ENCODE measurements at places on chromosomes 5 and 9.

GRCh38 chr5:142222225-142222865 is 102.5 kb downstream of the SPRY4 start:
- no peak for DNase-seq

DNA sequence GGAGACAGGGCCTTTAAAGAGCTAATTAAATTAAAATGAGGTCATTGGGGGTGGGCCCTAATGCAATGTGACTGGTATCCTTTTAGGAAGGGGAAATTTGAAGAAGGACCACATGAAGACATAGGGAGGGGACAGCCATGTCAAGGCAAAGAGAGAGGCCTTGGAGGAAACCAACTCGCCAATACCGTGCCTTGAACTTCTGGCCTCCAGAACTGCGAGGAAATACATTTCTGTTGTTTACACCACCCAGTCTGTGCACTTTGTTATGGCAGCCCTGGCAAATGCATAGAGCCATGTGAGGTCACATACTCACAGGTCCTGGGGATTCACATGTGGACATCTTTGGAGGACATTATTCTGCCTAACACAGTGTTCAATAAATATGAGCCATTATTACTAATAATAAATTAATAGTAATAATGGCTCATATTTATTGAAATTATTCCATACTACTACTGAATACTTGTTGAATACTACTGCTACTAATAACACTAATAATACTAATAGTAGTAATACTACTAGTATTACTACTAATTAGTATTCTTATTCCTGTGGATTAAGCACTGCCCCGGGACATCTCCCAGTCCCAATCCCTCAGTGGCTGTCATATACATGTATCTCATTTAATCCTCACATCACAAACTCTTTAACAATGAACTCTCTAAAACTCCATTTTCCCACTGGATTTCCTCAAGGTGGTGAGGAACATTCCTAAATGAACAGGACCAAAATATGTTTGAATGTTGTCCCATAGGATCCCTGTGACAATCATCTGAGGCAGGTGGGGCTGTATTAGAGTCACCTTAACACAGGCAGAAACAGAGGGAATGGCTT is 8.4 kb downstream of the TRAF1 start:
- DNase-seq: no peak

DNA sequence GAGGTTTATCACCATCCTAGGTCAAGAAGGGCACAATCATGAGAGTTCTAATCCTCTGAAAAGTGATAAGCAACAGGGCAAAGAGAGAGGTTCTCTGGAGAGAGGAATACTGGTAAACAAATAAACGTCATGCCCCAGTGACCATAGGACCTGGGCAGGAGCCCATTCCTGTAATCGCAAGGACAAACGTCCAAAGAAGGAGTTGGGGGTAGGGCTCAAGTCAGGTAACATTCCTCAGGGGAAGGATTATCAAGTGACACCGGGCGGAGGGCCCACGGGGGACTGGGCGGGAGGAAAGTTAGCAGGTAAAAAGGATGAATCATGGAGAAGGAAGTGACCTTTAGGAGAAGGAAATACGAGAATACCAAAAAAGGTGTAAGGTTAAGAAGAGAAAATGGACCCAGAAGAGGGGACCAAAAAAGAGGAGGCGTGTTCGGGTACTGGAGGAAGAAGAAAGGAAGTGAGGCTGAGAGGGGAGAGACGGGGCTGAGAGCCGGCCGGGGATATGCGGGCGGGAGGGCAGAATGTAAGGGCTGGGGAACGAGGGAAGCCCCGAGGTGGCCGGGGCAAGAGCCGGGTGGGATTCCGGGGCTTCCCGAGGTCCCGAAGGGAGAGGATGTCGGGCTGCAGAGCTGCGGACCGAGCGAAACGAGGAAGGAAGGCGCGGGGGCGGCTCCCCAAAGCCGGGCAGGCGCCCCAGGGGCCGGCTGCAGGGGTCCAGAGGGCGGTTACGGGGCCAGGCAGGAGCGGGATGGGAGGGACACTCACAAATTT is 583 bp downstream of the DIAPH1 start:
- DNase-seq: peak; percentile 11

GRCh38 chr9:113042884-113043657 is 13.5 kb downstream of the ZFP37 start:
- no peak for DNase-seq

GRCh38 chr5:178464431-178465048 is 125.7 kb downstream of the COL23A1 start:
- DNase-seq: no peak

DNA sequence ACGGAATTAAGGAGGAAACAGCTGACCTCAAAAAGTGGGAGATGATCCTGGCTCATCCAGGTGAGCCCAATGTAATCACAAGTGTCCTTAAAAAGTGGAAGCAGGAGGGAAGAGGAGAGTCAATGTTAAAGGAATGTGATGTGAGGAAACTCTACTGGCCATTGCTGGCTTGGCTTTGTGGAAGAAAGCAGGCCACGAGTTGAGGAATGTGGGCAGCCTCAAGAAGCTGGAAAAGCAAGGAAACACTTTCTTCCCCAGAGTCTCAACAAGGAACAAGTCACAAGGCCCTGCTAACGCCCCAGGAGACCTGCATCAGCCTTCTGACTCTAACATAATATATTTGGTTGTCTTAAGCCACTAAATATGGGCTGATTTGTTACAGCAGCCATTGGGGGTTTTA is 252.8 kb downstream of the PSAT1 start:
- no peak for DNase-seq

GRCh38 chr5:74870299-74871067 is 4.3 kb upstream of the FAM169A start:
- DNase-seq: no peak

DNA sequence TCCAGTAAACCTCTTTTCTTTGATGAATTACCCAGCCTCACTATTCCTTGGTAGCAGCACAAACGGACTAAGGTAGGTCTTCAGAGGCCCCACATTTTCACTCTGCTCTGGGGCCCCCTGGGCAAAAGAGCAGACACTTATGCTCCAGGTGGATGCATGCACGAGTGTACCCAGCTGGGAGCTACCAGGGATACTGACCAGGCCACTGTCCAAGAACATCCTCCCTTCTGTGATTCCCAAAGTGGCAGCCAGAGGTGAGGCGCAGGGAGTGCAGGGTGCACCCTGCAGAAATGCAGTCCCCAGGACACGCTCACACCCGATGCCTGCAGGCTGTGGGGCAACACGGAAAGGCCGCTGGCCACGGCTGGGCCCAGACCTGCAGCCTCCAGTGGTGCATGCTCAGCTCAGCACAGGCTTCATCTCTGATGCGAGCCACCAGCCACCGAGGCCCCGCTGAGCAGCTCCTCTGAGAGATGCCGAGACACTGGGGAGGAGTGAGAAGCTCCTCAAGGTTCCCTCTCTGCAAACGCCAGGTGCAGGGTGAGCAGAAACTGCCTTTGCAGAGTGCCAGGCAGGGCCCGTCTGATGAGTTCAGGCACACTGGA is 48.1 kb upstream of the OLFM1 start:
- no peak for DNase-seq

GRCh38 chr9:123169926-123170325 is 98.5 kb downstream of the STRBP start:
- no peak for DNase-seq

DNA sequence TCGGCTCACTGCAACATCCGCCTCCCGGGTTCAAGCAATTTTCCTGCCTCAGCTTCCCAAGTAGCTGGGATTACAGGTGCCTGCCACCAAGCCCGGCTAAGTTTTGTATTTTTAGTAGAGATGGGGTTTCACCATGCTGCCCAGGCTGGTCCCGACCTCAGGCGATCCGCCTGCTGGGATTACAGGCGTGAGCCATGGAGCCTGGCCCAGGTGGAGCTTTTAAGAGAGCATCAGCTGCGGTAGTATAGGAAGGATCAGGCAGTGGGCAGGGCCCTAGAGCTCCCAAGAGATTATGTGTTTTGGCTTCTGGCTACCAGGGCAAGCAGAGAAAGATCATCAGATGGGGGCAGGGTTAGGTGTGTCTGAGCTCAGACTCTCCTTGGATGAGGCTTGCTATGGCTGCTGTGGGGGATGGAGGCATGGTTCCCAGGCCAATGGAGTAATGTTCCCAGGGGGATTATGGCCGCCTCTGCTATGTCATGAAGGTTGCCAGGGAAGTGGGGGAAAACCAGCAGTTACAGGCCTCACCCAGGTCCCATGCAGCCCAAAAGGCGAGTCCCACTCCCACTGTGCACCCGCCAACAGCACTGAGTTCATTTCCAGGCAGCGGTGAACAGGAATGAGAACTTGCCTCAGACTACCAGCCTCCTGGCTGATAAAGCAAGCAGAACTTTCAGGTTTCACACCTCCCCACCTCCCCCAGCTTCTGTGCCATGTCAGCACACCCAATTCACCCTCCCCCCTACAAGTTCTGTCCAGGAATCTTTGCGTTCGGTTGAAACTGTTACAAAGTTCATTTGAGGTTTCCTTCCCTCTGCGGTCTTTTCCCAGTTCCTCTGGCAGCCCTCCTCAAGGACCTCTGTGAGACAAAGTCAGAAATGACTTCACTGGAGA is 507.6 kb downstream of the SPATA31D1 start:
- DNase-seq: no peak

GRCh38 chr9:80839821-80840675 is 849.3 kb downstream of the TLE1 start:
- no peak for DNase-seq

DNA sequence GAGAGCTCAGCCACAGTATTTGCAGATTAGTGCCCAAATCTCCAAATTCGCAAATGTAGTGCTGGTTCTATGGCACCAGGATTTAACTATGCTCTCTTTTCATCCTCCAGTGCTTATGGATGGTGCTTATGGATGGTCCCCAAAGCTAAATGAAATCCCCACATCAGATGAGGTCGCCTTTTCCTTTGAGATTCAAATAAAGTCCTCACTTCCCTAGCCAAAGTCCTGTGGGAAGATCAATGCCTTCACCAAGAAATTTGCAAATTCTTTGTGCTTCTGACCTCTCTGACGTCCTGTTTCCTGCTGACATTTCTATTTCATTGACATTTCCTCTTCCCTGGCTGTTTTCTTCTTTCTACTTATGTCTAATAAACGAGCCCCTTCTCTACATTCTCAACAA is 1077.0 kb upstream of the C9orf72 start:
- no peak for DNase-seq

DNA sequence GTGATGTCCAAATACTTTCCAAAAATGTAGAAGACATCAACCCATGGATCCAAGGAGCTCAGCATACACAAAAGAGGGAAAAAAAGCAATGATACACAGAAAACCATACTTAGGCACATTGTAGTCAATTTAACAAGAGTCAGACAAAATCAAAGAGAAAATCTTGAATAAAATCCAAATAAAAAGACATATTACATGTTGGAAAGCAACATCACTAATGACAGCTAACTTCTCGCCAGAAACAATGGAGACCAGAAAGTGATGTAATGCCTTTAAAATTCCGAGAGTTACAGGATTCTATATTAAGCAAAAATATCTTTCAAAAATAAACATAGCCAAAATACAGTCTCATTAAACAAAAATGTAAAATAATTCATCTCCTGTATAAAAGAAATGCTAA is 79.8 kb upstream of the SLCO4C1 start:
- DNase-seq: no peak

DNA sequence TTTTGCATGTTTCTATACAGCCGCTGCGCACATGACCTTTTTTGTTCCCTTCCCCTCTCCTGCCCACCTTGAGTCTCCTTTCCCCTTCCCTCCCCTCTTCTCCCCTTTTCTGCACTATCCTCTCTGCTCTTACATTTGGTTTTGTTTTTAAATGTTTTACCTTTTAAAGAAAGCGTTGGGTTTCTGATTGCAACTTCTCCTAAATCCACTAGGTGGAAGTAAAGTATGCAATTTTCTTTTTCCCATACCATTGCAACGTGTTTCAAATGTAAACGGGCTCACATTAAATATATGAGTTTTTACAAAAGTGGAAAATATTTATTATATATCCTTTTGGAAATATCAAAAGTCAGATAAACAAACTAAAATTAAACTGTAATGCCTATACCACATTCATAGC is 500.9 kb downstream of the DIRAS2 start:
- DNase-seq: no peak

GRCh38 chr9:95078939-95079338 is 238.6 kb downstream of the FANCC start:
- DNase-seq: no peak

GRCh38 chr5:73338256-73339050 is 110.1 kb downstream of the FOXD1 start:
- no peak for DNase-seq

DNA sequence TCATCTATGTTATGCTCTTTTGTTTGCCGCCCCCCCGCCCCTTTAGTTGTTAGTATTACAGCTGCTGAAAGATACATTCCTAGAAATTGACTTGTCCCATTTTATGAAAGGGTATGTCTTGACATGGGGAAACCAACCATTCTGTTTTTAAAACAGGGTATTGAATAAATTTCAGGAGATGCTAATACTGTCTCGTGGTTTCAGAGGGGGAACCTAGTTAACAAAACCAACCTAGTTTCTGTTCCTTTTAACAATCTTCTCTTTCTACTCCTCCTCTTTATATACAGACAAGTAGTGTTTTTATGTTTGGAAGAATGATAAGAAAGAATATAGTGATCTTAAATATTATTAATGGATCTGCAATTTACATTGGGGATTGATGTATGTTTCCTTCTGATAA is 3.5 kb downstream of the PIP5K1B start:
- no peak for DNase-seq

- DNase-seq: no peak
These were observed 72.2 kb downstream of the PCDH1 start for GRCh38 chr5:141805874-141806595.

DNA sequence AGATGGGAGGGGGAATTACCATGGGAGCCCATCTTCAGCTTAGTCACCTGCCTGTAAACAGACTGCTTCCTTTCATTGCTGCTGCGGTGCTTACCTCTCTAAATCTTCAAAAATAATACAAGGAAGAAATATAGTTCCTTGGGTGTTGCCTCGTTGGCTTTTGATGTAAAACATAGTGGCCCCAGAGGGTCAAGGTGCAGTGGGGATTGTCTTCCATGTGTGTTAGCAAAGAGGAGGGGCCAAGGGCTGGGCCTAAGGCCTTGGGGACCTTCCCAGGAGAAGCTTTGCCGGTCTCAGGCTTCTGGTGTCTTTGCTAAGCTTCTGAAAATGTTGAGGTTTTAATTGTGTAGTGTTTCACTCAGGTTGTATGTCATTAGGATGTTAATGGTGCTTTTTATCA is 90.0 kb downstream of the PDE8B start:
- no peak for DNase-seq

DNA sequence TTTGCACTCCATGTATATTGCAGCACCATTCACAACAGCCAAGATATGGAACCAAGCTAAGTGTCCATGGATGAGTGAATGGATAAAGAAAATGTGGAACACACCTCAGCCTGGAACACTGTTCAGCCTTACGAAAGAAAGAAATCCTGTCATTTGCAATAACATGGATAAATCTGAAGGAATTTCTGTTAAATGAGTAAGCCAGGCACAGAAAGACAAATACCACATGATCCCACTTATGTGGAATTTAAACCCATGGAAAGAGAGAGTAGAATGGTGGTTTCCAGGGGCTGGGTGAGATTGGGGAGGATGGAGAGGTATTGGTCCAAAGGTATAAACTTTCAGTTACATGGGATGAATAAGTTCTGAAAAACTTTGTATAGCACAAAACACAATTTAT is 228.9 kb upstream of the CD180 start:
- DNase-seq: no peak

- DNase-seq: no peak
These were observed 8.7 kb downstream of the PRDM12 start for GRCh38 chr9:130672933-130673615.

GRCh38 chr9:136264031-136264430 is 18.4 kb upstream of the QSOX2 start:
- DNase-seq: no peak

- DNase-seq: no peak
These were observed 5.8 kb upstream of the ST6GALNAC6 start for GRCh38 chr9:127905004-127905728.

All from stimulated activated CD8-positive, alpha-beta memory T cell treated with anti-CD3 and anti-CD28 coated beads, Interleukin-4, amount 100 ng/mL, for 1 hour (primary cell).